ENCODE measurements at places on chromosomes 5 and 9. TPM values are rescaled to one million over a fixed set of nuclear protein-coding genes. Genes with fewer than 3 reads are reported as not detected.

The PALM2AKAP2 gene
- total RNA-seq, result 1.7 TPM

The CTXN3 gene
- not detected for total RNA-seq

The IDNK gene
- 6.1 TPM for total RNA-seq

The RMRP gene
- 26,387 TPM for total RNA-seq

The GAS1 gene
- total RNA-seq, result 99.9 TPM

The EGR1 gene
- 87.4 TPM for total RNA-seq

The INSL4 gene
- not detected for total RNA-seq

The BHMT2 gene
- 15.1 TPM for total RNA-seq

The CA9 gene
- 0.71 TPM for total RNA-seq

The SOHLH1 gene
- total RNA-seq, result not detected

The MVB12B gene
- total RNA-seq, result 12.7 TPM

The CCDC171 gene
- total RNA-seq, result 3.0 TPM

The FOXD4L3 gene
- total RNA-seq, result not detected

The GRXCR2 gene
- not detected for total RNA-seq

The NRG2 gene
- total RNA-seq, result 4.8 TPM

The STPG3 gene
- not detected for total RNA-seq

The KCNIP1 gene
- 1.4 TPM for total RNA-seq

The PCDHA5 gene
- total RNA-seq, result 1.7 TPM

The STK32A gene
- total RNA-seq, result 9.1 TPM

The SLC46A2 gene
- total RNA-seq, result not detected

The C8G gene
- not detected for total RNA-seq

The PRELID1 gene
- total RNA-seq, result 60.5 TPM

The IGFBPL1 gene
- total RNA-seq, result 2.2 TPM

The TAF11L11 gene
- total RNA-seq, result not detected

Measured in sigmoid colon (tissue), 7 donors.